ENCODE measurements at places on chromosomes 4 and X. TPM values are rescaled to one million over a fixed set of nuclear protein-coding genes. Genes with fewer than 3 reads are reported as not detected.

DNA sequence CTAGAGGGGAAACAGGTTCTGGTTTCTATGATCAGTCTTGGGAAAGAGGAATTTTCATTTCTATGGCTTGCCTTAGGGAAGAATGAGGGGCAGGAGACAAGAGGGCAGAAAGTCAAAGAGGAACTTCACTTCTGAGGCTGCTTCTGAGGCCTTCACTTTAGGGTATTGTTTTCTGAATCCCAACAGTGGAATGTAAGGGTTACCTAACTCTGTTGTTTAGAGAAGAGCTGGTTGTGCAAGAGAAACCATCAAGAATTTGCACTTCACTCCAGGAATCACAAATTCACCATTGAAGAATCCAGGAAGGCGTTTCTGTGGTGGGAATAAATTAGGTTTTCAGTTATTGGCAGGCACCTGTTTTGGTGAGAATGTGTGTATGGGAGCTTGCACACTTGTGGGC, 126.7 kb upstream of the AMOT start:
- H3K4me1 ChIP-seq, result no peaks in the 10 kb centered on the region
- no peak overlapping the region for H3K27ac ChIP-seq
- H3K27me3 ChIP-seq, result no peaks in the 10 kb centered on the region
- H3K4me3 ChIP-seq, result no peak overlapping the region
- H3K36me3 ChIP-seq, result no peaks in the 10 kb centered on the region
- DNase-seq, result no peak

- DNase-seq, result no peak
- no peak overlapping the region for H3K4me3 ChIP-seq
- no peaks in the 10 kb centered on the region for H3K4me1 ChIP-seq
- H3K36me3 ChIP-seq, result no peaks in the 10 kb centered on the region
- no peak overlapping the region for H3K27ac ChIP-seq
- no peaks in the 10 kb centered on the region for H3K27me3 ChIP-seq
These were observed 262.2 kb downstream of the SPOCK3 start for GRCh38 chr4:166972071-166972470.

DNA sequence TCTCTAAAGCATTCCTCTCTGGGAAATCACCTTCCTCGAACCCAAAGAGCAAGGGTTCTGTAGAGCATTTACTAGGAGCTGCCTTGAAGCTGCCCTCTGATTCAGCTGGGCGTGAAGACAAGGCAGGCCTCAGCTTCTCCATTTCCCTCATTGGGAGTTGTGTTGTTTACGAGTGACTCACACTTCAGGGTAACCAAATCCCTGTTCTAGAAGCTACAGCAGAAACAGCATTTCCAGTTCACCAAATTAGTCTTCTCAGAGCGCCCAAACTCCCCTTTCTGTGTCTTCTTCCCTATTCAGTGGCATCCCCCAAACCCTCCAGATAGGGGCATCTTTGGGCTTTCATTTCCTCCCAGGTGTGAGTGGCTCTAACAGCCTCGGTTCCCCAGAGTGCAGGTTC, 863 bp upstream of the XPNPEP2 start:
- DNase-seq, result no peak
- H3K4me3 ChIP-seq, result no peak overlapping the region
- H3K27ac ChIP-seq, result no peak overlapping the region
- no peaks in the 10 kb centered on the region for H3K27me3 ChIP-seq
- no peaks in the 10 kb centered on the region for H3K36me3 ChIP-seq

DNA sequence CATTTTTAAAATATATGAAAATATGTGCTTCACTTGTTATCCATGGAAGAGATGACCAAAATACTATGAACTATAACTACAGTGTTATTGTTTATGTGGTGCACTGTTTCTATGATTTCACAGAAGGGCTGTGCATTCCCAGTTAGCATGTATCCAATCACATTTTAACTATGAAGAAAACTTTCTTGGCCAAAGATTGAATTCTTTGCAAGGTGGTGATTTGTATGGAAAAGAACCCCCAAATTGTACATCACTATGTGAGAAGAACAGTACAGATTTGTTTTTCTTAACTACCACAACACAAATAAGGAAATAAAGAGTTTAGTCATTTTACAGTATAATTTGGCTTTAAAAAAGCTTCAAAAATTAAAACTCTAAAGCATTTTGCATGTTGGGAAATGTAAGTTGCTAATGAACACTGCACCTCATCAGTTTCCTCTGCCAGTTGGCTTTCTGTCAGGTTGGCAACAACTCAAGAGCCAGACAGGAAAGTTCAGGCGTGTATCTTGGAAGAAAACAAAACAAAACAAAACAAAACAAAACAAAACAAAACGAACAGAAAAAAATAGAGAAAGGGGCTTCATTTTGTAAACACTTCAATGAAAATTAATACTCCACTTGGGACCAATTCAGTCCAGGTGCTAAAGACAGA, 237.0 kb downstream of the SCFD2 start:
- H3K27me3 ChIP-seq, result no peaks in the 10 kb centered on the region
- no peak overlapping the region for H3K4me3 ChIP-seq
- no peaks in the 10 kb centered on the region for H3K36me3 ChIP-seq
- no peak for DNase-seq
- H3K4me1 ChIP-seq, result peaks cover 13% of the 10 kb centered on the region

FGD1 gene
- 3.2 TPM for total RNA-seq

Measured in lower lobe of right lung (tissue), 2 donors.